NCI-H1105 treated with DMSO at 0.1 percent for 48 hours (cell line): ENCODE measurements at places on chromosomes 2 and 18.

DNA sequence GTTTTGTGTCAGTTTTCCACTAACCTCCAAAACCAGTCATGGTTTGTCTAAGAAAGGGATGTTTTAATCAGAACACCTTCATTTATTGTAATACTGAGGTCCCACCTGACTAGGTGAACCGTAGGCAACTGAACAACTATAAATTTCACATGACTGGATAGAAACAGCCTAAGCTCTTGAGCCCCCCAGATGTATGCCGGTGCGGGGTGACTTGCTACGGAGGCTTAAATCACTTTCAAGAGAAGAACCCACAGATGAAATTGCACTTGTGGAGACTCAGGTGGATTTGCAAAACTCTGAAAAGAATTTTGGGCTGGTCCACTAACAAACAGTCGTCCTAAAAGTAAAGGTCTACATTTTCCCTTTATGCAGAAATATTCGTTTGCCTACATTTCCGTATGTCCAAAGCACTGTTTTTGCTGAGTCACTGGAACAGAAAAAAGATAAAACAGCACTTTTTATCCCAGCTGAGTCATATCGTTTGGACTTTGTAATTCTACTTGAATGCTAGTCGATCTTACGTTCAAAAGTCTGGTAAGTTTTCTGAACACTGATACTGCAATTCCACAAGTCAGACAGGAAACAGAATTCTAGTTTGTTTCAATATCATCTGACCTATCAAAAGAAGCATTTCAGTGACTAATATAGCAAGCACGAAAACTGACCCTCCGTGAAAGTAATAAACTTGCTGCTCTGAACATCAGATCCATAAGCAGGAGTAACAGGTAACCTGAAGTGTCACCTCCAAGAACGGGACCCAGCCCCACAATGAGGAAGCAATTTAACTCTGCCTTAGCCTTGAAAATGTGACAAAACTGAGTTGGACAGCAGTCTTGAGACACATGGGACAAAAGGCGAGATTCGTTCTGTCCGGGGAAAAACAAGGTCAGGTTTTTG is 18.1 kb downstream of the ZNF516 start:
- no peak for DNase-seq

GRCh38 chr2:30790879-30791278 is 16.4 kb downstream of the CAPN13 start:
- no peak for DNase-seq

- no peak for DNase-seq
Observed at GRCh38 chr2:177171418-177171865, 41.2 kb upstream of the HNRNPA3 start.

- DNase-seq: no peak
Observed at GRCh38 chr2:134035605-134036370, 218.1 kb upstream of the MGAT5 start.

DNA sequence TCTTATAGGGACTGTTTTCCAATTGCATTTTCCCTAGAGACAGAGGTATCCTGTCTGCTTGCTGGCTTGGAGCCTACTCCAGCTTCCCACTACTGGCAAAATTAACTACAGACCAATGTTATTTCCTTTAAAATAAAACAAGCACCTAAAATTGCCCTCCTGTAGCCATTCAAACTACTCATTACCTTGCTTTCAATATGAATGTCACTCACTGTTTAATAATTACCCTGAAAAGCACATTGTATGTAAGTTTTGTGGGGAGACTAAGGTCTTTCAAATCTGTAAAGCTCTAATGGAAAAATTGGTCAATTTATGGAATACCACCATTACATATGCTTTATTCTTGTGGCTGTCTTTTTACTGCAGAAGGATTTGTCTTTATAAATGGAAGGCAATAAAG is 87.3 kb downstream of the DOCK10 start:
- peak; percentile 36 for DNase-seq
